ENCODE measurements at places on chromosomes 2 and 18. TPM values are rescaled to one million over a fixed set of nuclear protein-coding genes. Genes with fewer than 3 reads are reported as not detected.

DDX1 gene
- total RNA-seq: 70.1 TPM

TRPM8 gene
- not detected for total RNA-seq

SCYGR7 gene
- not detected for total RNA-seq

AQP12A gene
- 4.0 TPM for total RNA-seq

DNA sequence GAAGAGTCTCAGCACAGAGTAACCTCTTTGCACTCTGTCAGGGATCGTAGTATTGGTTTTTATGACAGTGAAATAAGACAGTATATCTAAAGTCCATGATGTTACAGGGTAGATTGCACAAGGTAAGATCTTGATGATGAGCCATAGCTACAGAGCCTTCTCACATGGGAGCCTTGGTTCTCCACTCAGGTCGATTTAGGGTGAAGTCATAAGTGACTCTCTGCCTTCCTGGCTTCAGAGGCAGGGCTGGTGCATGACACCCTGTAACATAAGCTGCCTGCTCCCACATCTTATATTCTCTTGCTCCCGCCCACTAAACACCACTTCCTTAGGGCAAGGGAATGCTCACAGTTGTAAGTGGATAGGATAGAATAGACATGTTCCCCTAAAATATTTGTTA, 13.3 kb downstream of the DAPL1 start:
- DNase-seq: no peak

GRCh38 chr2:1777781-1778180, 33.5 kb upstream of the PXDN start:
- DNase-seq: no peak

DNA sequence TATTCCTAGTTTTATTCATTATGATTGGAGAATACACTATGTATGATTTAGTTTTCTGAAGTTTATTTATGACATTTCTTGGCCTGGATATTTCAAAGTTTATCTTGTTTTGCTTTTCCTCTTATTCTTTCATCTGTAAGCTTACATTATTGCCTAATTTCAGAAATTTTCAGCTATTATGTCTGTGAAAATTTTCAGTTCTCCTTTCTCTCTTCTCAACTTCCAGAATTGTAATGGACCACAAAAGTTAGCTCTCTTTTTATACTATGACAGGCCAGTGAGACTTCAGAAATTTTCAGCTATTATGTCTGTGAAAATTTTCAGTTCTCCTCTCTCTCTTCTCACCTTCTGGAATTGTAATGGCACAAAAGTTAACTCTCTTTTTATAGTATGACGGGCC, 97.2 kb upstream of the SCN7A start:
- DNase-seq: no peak

IL1RL2 gene
- total RNA-seq: 1.2 TPM

KCNE4 gene
- 0.89 TPM for total RNA-seq

CYP27C1 gene
- 0.12 TPM for total RNA-seq

DNA sequence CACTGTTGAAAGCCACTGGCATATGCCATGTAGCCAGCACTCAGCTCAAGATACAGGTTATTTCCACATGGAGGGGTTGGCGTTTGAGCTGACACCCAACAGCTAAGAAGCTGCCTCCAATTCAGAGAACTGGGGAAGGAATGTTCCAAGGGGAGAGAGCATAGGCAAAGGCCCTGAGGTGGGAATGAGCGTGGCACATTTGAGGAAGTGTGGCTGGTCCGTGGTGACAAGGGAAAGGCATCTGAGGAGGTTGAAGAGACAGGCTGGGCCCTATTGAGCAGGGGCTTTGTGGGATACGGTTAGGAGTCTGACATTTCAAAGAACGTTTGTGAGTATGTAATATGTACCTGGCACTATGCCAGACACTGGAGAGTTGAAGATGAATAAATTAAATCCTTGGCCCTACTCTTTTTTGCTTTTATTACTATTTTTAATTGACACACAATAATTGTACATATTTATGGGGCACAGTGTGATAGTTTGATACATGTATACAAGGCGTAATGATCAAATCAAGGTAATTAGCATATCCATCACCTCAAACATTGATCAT, 27.6 kb upstream of the TMBIM1 start:
- no peak for DNase-seq

PTPN4 gene
- 25.9 TPM for total RNA-seq

ZBTB7C gene
- total RNA-seq: 53.4 TPM

DNA sequence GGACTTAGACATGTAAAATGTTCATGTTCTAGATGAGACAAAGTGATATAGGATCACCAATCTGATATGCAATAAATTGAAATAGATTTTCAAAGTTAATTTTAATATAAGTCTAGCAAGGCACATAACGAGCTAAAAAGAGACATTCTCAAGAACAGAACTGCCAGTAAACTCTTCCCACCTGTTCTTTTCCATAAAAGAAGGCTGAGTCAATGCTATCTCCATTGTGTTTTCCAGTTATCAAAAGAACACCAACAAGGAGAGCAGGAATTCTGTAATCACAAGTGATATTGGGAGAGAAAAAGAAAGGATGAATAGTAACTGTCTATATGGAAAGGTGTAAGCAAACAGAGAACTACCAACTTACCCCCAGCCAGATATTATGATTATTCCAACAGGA, 25.6 kb downstream of the GPR155 start:
- no peak for DNase-seq

CDK5R2 gene
- total RNA-seq: 0.22 TPM

DNA sequence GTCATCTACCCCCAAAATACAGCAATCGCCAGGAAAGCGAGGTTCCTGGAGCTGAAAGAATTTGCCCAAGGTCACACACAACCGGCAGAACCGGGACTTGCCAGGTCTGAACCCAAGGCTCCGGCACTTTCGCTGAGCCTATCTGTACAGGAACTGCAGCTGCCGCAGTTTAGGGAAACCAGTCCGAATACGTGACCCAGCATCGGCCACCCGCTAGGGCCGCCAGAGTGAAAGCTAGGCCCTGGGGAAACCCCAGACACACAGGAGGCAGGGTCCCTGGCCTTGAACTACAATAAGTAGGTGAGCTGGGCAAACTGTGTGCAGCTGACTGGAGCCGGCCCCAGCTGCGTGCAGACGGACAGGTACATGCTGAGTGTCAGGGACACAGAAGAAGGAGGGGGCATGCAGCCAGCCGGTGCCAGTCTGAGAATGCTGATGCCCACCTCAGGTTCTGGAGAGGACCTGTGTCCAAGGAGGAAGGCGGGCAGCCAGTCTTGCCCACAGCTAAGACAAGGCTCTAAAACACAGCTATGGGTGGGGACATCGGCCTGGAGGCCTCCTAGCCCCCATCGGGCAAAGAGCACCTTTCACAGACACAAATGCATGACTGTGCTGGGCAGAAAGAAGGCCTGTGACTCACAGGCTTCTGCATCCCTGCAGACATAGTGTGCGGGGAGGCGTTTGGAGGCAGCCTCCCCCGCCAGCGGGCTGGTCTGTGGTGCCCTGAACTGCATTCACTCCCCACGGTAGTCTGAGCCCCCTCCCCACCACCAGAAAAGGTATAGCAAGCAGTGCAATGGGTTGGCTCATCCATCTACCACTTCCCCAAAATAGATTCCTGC, 107.4 kb upstream of the ID2 start:
- DNase-seq: no peak

CFAP210 gene
- total RNA-seq: not detected

- no peak for DNase-seq
Measured at GRCh38 chr2:65417509-65418085, 14.8 kb downstream of the SPRED2 start.

- no peak for DNase-seq
Measured at GRCh38 chr2:173606619-173607248, 252.1 kb downstream of the CDCA7 start.

GRCh38 chr2:32772638-32773447, 145.0 kb downstream of the TTC27 start:
- DNase-seq: no peak

DNA sequence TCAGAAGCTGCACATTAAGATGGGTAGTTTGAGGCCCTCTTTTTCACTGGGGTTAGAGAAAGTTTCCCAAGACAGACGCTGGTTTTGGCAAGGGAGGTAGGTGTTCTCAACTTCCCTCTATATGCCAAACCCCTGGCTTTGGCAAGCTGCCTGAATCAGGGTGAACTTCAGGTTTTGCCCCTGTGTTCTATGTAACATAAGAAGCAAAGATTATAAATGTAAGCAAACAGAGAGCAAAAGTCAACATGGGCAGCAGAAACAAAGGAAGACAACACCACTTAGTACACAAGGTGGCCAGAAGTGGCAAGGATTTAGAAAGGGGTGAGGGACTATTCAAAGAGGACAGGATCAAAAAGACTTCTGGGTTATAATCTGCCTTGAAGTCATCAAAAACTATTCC, 70.5 kb upstream of the TFCP2L1 start:
- DNase-seq: peak; percentile 74

GRCh38 chr2:122218596-122218995, 463.1 kb downstream of the TSN start:
- no peak for DNase-seq

GRCh38 chr2:160097326-160097725, 34.9 kb upstream of the PLA2R1 start:
- DNase-seq: no peak

UGT1A4 gene
- total RNA-seq: 4.0 TPM

DNA sequence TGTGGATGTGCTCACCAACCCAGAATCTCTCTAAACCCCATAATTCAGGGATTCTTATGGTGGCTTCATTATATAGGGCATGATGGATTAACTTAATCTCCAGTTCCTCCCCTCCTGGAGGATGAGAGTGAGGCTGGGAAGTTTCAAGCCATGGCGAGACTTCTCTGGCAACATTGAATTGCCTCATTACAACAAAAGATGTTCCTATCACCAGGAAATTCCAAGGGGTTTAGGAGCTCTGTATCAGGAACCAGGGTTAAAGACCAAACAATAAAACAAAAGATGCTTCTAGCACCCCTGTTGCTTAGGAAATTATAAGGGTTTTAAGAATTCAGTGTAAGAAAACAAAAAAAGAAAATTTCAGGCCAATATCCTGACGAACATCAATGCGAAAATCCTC, 100.1 kb downstream of the NAB1 start:
- no peak for DNase-seq

GRCh38 chr2:69345434-69345833, 41.6 kb downstream of the GFPT1 start:
- DNase-seq: no peak

GRCh38 chr2:134260713-134261112, 6.8 kb downstream of the MGAT5 start:
- no peak for DNase-seq

GRCh38 chr2:72316774-72317173, 169.1 kb upstream of the CYP26B1 start:
- DNase-seq: no peak

CRYBA2 gene
- total RNA-seq: 6.9 TPM

- DNase-seq: no peak
Measured at GRCh38 chr2:15595342-15595905, 3.8 kb downstream of the DDX1 start.

TM4SF20 gene
- 54.3 TPM for total RNA-seq

ASB18 gene
- not detected for total RNA-seq

GRCh38 chr2:188047735-188048134, 243.9 kb upstream of the GULP1 start:
- DNase-seq: no peak

HOXD13 gene
- 0.15 TPM for total RNA-seq

Data from left colon (tissue), 2 donors.